ENCODE measurements at places on chromosomes 5 and 9. TPM values are rescaled to one million over a fixed set of nuclear protein-coding genes. Genes with fewer than 3 reads are reported as not detected.

MARCHF11 gene
- not detected for total RNA-seq

BARHL1 gene
- total RNA-seq = not detected

WHRN gene
- total RNA-seq = 0.51 TPM

SLC36A3 gene
- total RNA-seq = not detected
